Suppressor macrophage treated with lipopolysaccharide for 1 hour (primary cell): ENCODE measurements at places on chromosomes 2 and 18.
A peak's percentile ranks its signal among the peaks of the same experiment; 100 is the strongest.

GRCh38 chr2:133774654-133775015 lies 206.4 kb upstream of the NCKAP5 start:
- DNase-seq: no peak

DNA sequence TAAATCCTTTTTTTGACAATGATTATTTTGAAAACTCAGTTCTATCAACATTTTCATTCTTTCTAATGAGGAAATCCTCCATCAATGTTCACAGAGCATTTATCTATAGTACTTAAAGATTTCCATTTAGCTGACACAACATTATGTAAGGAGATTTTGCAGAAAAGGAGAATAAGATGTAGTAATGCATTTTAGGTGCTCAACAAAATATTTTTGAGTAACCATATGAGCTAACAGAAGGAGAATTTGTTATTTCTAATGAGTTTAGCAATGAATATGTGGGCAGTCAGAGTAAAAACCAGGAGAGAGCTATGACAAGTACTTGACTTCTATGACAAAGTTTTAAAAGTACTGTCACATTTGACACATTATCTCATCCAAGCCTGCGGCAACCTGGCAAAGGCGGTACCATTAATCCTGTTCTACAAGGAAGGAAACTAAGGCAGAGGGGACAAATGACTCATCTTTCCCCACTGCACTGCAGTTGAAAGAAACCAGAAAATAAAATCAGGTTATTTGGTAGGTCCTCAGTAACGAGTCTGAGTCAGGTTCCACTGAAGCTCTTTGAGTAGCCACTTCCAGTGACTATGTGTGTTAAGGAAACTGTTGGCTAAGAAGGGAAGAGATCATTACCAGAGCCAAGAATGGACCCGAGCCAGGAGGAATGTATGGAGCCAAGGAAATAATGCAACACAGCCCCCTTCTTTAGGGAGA lies 134.1 kb upstream of the ITGB6 start:
- no peak for DNase-seq

GRCh38 chr2:138112536-138112935 lies 148.3 kb downstream of the HNMT start:
- DNase-seq: no peak

DNA sequence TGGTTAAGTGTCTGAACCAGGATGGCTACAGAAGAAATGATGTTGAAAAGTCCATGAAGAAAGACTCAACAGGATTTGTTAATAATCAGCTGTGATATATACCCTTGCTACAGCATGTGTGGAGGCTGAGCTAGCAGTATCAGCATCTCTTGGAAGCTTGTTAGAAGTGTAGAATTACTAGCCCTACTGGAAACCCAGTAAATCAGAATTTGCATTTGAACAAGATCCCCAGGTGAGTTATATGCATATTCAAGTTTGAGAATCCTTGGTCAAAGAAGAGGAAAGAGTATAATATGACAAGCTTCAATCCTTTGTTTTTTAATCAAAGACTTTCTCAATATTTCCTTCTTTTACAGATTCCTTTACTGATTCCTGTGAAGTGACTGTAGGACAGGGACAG lies 109.0 kb upstream of the KCNJ3 start:
- no peak for DNase-seq

DNA sequence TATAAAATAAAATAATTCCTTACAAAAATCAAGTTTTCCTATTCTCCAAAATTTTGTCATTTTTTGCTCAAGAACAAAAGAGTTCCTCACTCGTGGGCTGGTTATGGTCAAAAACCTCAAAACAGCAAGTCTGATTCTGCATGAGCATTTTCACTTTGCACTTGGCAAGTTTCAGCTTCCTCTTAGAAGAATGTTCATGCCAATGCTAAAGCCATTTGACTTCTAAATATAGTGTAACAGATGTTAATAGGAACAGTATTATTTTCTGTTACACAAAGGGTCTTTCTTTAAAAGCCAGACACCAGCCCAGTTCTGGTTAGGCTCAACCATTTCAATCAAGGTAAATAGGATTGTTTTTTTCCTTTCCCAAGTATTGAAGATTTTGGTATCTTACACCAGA lies 261.3 kb upstream of the CCDC68 start:
- peak; percentile 18 for DNase-seq

DNA sequence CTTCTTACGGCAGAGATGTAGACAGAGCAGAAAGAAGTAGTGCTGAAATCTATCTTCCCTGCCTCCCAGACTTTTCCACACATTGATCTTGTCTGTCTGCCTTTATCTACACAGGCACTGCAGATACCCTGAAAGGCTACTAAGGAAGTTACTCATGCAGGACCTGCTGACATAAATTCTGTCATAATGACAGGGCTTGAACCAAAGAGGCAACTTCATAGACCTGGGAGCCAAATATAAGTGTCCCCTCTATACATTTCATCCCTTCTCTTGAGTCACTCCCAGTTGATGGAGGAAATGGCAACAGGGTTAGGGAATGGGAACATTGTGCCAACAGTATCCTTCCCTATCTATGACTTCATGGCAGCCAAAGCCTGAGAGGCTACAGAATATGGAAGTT lies 157.5 kb downstream of the TNS1 start:
- DNase-seq: no peak

DNA sequence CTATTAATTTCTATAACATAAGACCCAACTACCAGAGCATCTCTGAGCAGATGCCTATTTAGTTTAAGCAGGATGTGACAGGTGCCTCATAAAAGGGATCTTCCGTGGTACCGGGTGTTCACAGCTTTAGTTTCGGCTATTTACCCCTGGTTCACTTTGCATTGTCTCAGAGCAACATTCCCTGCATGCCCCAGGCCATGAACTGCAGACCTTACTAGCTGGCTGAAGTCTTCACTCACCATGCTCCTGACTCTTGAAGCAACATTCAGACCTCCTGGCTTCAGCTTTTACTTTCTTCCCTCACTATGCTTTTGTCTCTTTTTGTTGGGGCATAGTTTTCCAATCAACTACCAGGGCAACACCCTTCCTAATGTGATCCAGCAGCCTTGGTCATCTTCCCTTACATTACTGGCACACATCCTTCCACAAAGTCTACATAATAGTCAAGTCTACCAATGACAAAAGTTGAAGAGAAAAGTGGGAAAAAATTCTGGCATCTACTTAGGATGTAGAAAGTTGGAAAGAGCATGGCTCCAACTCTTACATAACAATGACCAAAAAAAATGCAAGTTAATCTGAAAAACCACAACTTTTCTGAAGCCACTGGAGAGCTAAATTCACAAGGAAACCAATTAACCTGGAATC lies 99.2 kb downstream of the SESTD1 start:
- no peak for DNase-seq

GRCh38 chr2:201228271-201228911 lies 31.9 kb upstream of the CASP8 start:
- peak; percentile 87 for DNase-seq

DNA sequence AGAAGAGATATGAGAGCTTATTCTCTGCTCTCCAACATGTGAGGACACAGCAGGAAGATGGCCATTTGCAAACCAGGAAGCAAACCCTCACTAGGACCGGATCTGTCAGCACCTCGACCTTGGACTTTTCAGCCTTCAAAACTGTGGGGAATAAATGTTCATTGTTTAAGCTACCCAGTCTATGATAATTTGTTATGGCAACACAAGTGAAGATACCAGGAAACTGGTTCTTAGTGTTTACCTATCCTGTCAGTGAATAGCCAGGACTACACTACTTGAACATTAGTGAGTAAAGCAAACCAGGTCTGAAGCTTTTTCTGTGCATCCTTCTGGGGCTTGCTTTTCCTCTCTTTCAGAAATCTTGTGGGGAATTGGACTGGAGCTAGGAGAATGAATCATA lies 44.4 kb upstream of the BARD1 start:
- DNase-seq: no peak

- no peak for DNase-seq
These were observed 123.1 kb upstream of the XIRP2 start for GRCh38 chr2:166765141-166765540.

GRCh38 chr2:36800381-36800780 lies 103.9 kb downstream of the VIT start:
- DNase-seq: no peak

DNA sequence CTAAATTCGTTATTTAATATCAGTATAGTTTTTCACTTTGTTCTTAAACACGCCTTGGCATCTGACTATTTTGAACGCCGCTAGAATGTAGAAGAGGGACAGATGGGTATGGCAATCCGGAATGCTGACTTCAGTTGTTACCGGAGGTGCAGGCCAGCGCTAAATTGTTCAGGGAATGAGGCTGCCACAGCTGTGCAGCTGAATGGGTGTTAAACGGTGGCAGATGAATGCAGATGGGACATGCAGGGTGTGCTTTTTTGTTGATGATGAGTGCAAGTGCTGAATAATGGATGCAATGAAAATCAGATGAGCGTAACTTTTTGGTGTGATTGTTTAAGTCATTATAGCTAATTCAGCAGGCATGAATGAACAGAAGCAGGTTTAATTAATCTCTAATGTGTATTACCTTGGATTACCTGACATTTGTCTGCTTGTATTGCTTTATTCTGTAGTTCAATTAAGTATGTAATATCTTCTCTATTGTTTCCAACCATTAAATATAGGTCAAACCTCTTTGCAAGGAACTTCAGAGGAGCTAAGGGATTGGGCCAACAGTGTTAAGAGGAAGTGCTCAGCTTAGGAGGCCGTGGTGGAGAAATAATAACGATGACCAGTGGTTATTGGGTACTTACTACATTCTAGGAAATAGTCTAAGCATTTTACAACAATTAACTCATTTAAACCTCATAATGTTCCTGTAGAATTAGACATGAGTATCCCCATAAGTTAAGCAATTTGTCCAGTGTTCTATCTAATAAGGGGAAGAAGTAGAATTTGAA lies 11.9 kb upstream of the CREG2 start:
- DNase-seq: peak; percentile 69

GRCh38 chr2:144583741-144584453 lies 64.0 kb upstream of the ZEB2 start:
- no peak for DNase-seq

DNA sequence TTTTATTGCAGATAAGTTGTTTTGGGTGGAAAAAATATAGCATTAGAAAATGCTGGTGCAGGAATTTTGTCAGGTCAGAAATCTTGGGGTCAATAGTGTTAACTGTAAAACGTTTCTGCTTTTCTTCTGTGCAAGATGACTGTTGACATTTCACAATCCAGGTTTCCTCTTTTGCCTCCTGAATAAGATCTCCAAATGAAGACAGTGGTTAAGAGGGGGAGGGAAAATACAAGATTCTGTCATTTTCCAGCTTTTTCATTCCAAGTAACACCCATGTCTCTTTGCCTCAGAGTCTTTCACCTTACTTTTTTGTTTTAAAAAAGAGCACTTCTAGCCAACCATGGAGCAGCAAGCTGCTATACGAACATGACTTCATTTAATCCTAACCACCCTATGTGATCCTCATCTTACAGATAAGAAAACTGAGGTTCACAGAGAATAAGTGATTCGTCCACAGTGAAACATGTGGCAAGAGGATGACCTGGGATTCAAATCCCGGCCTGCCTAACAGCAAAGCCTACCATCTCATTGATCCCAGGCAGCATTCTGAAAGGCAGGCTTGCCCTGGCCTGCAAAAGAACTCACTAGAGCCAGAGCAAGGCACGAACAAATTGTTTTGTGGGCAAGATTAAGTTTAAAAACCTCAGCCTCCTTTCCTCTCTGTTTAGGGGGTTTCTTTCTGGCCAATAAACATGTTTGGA lies 3.0 kb downstream of the PLEK start:
- peak; percentile 85 for DNase-seq
